NCI-H1694 treated with DMSO at 0.1 percent for 48 hours (cell line): ENCODE measurements at places on chromosomes 16 and 17.

- DNase-seq: no peak
Measured at GRCh38 chr17:5485270-5486205, at the start of gene DERL2. Gene DERL2 (minus strand): TSS chr17:5486178. CDS start chr17:5486161, 17 bp downstream.

DNA sequence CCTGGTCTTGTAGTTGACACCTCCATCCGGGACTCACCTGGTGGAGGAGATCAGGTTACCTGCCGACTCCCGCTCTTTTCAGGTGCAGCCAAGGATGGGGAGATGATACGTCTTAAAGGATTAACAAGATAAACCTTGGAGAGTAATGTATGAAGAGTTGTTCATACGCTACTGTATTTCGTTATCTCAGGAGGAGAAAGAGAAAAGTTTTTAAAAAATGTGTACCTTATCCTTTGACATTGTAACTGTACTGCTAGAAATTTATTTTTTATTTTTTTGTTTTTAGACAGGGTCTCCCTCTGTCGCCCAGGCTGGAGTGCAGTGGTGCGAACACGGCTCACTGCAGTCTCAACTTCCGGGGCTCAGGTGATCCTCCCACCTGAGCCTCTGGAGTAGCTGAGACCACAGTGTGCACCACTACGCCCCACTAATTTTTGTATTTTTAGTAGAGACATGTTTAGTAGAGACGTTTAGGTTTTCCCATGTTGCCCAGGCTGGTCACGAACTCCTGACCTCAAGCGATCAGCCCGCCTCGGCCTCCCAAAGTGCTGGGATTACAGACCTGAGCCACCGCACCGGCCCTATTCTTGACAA, 764 bp upstream of the SMURF2 start:
- no peak for DNase-seq

DNA sequence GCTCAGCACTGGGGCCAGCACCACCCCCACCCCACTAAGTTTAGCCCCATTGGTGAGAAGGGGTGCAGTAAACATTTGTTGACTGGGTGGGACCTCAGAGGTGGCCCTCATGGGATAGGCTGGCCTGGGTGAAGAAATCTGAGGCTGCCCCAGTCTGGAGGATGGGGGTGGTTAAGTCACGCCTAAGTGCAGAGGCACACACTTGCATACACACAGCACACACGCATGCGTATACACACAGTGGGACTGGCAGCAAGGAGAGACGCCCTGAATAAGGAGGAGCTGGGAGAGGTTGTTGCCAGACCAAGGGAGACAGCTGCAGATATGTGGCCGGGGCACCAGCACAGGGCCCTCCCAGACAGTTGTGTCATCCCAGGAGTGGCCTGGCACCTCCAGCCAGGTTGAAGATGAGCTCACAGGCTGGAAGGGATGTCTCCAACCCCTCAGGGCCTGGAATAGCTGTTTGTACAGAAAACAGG, 3.0 kb upstream of the BCAR1 start:
- no peak for DNase-seq

GRCh38 chr16:5895137-5895536, 797.5 kb upstream of the EEF2KMT start:
- DNase-seq: no peak

GRCh38 chr17:72502371-72503341, 381.8 kb downstream of the SOX9 start:
- DNase-seq: no peak

GRCh38 chr17:81517339-81518112, 4.9 kb upstream of the ACTG1 start:
- DNase-seq: no peak
